ENCODE measurements at places on chromosomes 12 and 14. TPM values are rescaled to one million over a fixed set of nuclear protein-coding genes. Genes with fewer than 3 reads are reported as not detected.

The MANSC1 gene
- 3.1 TPM for total RNA-seq

The LRCOL1 gene
- total RNA-seq: not detected

The MFAP5 gene
- not detected for total RNA-seq

The BICDL1 gene
- total RNA-seq: 4.9 TPM

The LYSET gene
- total RNA-seq: 31.9 TPM

The RIPK3 gene
- total RNA-seq: not detected

The HNF1A gene
- 4.0 TPM for total RNA-seq

The MDGA2 gene
- not detected for total RNA-seq

Data from A549 treated with Mapracorat at 1 μM for 4 hours (cell line).